ENCODE measurements at places on chromosomes 1 and 21.

- DNase-seq, result no peak
Measured at GRCh38 chr1:210339500-210339899, 10.8 kb downstream of the HHAT start.

GRCh38 chr1:161763522-161764098, 2.5 kb upstream of the ATF6 start:
- no peak for DNase-seq

GRCh38 chr1:205447457-205448341, 8.1 kb downstream of the BLACAT1 start:
- no peak for DNase-seq

DNA sequence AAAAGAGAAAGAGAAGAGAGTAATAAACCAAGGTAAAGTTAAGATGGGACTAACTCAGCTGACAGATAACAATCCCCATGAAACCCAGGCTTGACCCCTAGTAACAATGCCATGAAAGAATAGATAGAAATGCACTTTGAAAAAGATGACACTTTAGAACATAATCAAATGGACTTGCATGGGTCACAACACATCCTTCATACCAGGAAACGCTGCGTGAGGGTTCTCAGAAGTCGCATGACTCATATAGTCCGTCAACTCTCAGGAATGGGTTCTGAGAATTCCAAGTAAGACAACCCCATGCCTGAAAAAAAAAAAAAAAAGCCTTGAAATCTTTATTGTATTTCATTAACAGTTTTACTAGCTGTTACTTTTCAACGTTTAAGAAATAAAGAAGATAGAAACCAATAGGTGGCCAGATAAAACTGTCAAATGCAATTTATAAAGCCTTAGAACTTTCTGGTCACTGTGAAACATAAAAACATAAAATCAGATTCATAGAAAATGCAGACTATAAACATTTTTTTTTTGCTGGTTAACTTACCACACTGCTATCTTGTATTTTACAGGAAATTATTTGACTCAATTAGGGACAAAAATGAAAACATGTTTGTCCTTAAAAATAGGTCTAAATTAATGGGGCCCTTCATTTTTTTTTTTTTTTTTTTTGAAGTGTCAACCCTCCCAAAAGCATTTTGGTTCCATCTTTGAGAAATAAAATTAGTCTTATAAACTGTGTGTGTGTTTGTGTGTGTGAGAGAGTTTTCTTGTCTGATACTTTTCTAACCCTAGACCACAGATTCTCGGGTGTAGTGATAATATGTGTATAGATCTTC, 202.1 kb downstream of the NCAM2 start:
- DNase-seq, result no peak

DNA sequence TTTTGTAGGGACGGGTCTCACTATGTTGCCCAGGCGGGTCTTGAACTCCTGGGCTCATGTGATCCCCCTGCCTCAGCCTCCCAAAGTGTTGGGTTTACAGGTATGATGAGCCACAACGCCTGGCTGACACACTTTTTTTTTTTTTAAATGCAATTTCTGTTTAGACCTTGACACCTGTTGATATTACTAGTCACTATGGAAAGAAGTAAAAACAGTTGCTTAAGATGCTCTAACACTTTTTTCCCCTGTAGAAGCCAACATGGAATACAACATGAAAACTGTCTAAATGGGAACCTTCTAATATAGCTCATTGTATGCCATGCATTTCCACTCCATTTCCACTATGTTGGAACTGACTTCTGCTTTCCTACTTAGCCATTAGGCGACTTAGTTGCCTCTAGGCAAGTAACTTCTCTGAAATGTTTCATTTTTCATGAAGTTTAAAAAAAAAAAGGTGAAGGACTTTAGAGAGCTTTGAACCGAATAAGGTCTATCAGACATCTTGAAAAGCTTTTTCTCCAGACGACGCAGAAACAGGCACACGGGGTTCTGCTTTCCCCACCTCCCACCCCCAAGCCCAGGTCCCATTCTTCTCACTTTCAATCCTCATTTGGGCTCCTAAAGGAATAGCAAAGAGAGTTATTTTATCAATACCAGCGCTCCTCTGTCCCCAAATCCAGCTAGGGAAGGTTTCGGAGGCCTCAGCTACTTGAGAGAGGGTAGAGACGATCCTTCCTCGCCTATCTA, 648 bp upstream of the DR1 start:
- no peak for DNase-seq

DNA sequence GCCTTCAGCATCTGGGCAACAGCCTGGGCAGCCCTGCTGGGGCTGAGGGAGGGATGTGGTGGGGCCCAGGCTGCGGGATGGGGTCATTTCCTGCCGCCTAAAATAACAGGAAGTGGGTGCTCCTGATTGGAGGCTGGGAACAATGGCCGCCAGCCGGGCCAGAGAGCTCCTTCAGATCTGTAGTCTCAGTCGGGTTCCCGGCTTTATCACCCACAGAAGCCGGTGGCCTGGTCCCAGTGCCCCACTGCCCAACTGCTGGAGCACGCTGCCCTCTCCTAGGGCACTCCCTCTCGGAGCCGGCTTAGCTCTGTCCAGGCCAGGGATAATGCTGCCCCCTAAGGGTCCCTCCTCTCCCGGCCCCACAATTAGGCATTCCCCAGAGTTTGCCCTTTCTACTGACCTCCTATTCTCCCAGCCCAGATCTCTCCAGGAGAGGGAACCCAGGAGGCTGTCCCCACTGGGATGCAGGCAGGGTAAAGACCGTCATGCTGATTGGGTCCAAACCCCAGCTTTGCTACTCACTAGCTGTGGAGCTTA, 5.1 kb downstream of the MAP7D1 start:
- DNase-seq, result no peak

- DNase-seq, result no peak
Measured at GRCh38 chr1:93313026-93313425, 32.7 kb upstream of the DR1 start.

- no peak for DNase-seq
Measured at GRCh38 chr1:116842654-116843053, 67.1 kb upstream of the PTGFRN start.

- no peak for DNase-seq
Measured at GRCh38 chr1:196558411-196558810, 49.8 kb downstream of the KCNT2 start.

- no peak for DNase-seq
Measured at GRCh38 chr1:181134543-181135436, 46.3 kb downstream of the IER5 start.

- no peak for DNase-seq
Measured at GRCh38 chr1:89578946-89579684, 53.8 kb upstream of the LRRC8C start.

Data from iPS DF 19.7 (cell line).